Activated CD8-positive, alpha-beta memory T cell treated with anti-CD3 and anti-CD28 coated beads for 1 hour (primary cell): ENCODE measurements at places on chromosomes 5 and 9.

- DNase-seq: no peak
These were observed 687.3 kb upstream of the ST8SIA4 start for GRCh38 chr5:101590384-101590783.

GRCh38 chr9:110410961-110411360 is 73.3 kb upstream of the TXNDC8 start:
- no peak for DNase-seq

GRCh38 chr5:170638454-170639220 is 134.8 kb downstream of the KCNIP1 start:
- peak; percentile 6 for DNase-seq

GRCh38 chr5:95130941-95131340 is 154.0 kb downstream of the MCTP1 start:
- no peak for DNase-seq

DNA sequence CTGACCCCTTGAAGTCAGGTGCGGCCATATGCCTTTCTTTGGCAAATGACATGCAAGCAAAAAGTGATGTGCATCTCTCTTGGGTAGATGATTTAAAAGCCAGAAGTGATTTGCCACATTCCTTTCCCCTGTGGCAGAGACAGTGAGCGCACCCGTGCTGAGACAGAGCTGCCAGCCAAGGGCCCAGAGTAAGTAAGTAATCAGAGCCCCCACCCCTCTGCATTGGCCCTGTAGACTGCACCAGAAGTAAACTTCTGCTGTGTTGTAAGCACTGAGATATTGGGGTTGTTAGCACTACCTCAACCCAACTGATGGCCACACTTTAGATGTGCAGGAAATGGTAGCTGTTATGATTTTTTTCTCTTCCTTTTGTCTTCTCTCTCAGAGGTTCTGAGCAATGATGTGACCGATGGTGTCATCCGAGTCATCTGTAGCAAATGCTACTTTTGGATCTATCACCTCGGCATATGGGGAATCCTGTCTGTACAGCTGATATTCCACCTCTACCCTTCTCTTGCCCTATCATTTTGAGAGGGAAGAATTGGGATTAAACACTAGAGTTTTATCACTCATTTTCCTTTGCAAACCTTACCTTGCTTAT is 58.0 kb downstream of the DOCK2 start:
- DNase-seq: no peak

GRCh38 chr5:37804401-37804800 is 35.4 kb downstream of the GDNF start:
- DNase-seq: no peak

DNA sequence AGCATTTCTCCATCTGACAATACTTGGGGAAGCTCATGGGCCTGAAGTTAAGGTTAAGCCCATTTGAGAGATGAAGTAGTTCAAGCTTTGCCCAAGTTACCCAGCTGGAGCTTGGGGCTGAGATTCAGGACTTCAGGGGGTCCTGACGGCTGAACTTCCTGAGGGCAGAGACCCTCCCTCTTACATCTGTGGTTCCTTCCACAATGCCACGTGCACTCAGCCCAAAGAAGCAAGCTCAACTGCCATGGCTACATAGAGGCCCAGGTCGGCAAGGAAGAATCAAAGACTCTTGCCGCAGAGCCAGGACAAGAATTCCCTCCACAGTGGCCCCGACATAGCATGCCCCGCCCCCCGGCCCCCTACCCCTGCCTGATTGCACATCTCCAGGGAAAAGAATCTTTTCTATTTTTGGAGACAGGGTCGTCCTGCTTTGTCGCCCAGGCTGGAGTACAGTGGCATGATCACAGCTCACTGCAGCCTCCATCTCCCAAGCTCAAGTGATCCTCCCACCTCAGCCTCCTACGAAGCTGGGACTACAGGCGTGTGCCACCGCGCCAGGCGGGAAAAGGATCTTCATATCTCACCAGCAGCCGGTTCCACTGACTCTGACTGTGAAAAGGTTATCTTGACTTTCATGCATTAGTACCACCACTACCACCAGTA is 9.2 kb downstream of the PHF19 start:
- no peak for DNase-seq

- no peak for DNase-seq
These were observed 411.8 kb downstream of the CDH10 start for GRCh38 chr5:24232929-24233498.

GRCh38 chr9:15276328-15276938 is 30.6 kb downstream of the TTC39B start:
- DNase-seq: no peak

DNA sequence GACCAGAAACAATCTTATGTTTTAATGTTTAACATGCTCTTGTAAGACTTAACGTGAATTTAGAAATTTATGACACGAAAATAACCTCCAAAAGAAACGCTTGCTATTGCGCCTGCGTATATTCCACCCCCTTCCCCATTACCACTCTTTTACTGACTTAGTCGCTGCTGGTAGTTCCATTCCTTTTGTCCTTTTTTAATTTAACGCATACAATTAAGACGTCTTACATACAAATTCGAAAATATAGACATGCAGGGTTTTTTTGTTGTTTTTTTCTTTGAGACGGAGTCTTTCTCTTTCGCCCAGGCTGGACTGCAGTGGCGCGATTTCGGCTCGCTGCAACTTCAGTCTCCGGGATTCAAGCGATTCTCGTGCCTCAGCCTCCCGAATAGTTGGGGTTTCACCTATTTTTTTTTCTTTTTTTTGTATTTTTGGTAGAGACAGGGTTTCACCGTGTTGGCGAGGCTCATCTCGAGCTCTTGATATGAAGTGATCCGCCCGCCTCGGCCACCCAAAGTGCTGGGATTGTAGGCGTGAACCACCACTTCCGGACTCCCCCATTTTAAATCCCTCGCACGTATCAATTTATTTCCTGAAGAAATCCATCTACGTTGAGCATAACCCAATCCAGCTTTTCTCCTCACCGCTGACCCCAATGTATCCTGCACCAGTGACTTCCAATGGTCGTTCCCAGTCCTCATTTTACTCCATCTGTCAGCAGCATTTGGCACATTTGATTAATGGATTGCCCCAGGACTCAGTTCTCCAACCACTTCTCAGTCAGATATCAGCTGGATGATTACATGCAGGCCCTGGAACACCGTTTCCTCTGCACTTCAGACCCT is 684 bp upstream of the MED7 start:
- DNase-seq: no peak

GRCh38 chr9:105413525-105413924 is 34.3 kb upstream of the FSD1L start:
- no peak for DNase-seq

GRCh38 chr5:9437741-9438240 is 108.1 kb downstream of the SEMA5A start:
- DNase-seq: no peak

GRCh38 chr5:38948501-38948900 is 102.7 kb downstream of the OSMR start:
- no peak for DNase-seq

DNA sequence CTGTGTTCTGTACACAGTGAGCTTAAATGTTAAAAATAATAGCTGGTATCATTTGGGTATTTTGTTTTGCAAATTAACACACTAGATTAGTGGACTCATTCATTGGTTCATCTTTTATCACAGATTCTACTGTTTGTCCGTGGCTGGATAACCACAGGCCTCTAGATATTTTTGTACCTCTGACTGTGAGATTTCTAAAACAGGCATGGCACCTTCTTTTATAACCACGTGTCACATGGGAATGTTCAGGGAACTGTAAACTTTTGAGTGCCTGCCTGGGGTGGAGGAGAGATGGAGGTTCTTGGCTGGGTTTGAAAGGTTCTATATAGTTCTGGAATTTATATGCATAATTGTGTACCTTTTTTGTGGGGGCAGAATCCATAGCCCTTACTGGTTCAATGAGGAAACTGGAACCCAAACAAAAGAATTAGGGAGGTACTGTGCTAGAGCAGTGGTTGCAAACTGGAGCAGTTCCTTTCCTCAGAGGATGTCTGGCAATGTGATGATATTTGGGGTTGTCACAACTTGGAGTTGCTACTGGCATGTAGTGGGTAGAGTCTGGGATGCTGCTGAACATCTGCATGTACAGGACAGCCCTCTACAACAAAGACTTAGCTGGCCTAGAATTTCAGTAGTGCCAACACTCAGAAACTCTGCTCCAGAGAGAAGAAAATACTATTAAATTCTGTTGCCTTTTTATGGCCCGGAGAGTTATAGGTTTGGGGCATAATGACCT is 16.9 kb downstream of the TLE4 start:
- DNase-seq: no peak

GRCh38 chr9:132988244-132989013 is 9.9 kb downstream of the GFI1B start:
- DNase-seq: no peak

DNA sequence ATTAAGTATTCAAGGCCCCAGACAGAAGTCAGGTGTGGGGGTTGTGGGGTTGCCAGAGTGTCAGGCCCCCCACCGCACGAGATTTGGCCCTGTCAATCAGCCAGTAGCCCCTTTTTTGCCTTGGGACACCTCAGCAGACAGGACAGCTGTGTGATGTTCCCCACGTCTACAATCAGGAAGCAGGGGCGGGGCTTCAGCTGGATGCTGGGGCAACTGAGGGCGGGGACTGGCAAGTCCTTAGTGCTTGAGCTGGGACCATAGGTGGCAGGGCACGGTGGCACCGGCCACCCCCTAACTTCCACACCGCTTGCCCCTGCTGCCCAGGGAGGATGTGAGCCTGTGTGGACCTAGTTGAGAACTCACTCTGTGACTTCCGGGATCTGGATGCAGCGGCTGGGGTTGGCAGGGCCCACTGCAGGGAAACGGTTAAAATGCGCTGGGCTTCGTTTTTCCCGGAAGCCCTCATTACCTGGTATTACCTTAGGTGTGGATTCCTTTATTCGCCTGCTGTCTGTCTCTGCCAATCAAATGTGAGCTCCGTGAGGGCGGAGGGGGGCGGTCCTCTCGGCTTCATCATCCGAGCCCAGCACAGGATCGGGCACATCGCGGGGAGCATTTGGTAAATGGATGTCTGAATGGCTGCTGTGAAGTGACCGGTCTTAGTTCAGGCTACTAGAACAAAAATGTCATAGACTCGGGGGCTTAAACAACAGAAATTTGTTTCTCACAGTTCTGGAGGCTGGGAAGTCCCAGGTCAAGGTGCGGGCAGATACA is 7.5 kb upstream of the GTF3C5 start:
- DNase-seq: no peak

- DNase-seq: no peak
These were observed 83.9 kb downstream of the PRLR start for GRCh38 chr5:35146406-35146805.

- no peak for DNase-seq
These were observed at the start of gene PDE4D for GRCh38 chr5:59893429-59894227. Gene PDE4D, minus strand, starts transcription at chr5:59893726.

DNA sequence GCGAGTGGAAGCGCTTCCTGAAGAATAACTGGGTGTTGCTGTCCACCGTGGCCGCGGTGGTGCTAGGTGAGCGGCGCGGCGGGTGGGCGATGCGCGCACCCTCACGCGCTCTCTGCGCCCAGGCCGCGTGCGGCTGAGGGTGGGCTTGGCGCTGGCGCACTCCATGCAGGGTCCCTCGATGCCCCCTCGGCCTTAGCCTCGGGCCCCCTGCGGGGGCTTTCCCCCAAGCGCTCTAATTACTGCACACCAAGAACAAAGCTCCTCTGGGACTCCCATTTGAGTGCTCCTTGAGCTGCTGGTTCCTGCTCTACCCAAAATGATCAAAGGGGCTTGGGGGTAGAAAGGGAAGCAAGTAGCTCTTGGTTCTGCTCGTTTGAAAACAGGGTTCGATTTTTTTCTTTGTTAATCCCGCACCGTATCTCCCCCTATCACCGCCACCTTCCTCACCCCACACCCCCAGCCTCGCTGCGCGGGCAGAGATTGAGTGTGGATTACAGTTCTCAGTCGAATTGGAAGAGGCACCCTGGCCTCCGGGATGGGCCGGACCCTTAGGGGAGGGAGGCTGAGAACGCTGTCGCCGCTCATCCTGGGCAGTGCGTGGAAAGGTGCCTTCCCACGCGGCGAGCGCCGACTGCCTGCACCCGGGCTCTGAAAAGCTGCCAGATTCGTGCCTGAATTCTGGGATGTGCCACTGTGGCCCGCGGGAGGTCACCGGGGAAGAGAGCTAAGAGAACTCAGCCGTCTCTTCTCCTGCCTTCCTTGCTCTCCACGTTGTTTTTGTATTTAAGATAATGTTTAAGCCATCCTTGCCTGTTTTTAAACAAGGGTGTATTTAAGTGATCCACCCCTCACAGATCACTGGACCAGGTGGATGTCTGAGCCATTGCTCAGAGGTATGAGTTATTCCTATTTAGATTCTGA is 697 bp downstream of the SLC1A1 start:
- no peak for DNase-seq

DNA sequence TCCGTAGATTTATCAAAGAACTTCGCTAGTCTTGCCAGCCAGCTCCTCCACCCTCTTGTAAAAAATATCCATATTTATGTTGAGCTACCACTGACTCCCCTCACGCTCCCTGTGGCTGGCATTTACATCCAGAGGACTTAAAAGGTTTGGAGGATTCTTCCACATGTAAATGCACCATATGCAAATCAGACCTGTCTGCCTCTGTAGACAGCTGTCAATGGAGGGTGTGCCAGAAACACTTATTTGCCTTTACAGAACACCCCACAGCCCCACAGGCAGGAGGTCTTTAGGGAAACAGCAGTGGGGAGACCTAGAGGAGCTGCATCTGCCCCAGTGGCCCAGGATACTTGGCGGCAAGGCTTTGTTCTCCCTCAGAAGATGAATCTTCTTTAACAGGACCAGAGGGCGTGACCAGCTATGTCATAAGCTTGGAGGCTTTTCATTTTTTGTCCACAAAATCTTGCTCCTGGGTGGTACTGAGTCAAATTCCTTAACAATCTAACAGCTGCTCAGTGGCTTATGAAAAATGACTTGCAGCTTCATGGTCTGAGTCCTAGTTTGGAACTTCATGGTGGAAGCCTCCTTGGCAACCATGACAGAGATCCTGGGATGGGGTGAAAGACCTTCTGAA is 535.8 kb downstream of the EBF1 start:
- no peak for DNase-seq

DNA sequence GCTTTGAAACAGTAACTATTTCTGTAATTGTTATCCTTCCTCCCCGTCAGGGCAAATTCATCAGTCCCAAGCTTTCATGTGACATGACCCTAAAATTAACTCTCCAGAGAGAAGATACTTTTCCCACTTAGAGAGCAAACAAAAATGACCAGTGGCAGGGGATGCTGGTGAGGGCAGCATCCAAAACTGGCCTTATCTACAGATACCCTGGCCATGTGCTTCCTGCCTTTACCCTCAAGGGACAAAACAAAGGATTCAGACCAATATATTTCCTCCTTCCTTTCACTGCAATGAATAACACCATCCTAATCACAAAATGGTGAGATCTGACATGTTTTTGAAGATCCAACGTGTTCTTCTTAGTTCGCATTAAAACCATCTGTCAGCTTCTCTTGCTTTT is 267.2 kb downstream of the MAN2A1 start:
- DNase-seq: no peak
